ENCODE measurements at places on chromosomes 12 and 14.

DNA sequence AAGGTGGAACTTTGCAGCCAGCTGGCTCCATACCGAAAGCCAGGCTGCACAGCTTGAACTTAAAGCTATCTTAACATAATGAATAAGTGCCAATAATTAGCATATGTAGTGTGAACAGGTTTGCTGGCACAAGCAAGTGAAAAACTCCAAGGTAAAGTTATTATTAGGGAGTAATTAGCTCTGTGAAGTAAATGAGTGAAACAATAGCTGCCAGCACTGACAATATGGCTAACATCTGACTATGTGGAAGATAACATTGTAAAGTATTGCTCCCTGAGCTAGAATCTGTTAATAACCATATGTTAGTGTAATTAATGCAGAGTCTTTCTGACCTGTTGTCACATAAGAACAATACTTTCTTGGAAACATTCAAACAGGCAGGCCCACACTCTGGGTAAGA, 246.4 kb downstream of the SOX5 start:
- no peak for DNase-seq

- DNase-seq = no peak
These were observed 89.1 kb downstream of the STXBP6 start for GRCh38 chr14:24960816-24961215.

GRCh38 chr12:54352891-54353874, 11.1 kb downstream of the GPR84 start:
- no peak for DNase-seq

DNA sequence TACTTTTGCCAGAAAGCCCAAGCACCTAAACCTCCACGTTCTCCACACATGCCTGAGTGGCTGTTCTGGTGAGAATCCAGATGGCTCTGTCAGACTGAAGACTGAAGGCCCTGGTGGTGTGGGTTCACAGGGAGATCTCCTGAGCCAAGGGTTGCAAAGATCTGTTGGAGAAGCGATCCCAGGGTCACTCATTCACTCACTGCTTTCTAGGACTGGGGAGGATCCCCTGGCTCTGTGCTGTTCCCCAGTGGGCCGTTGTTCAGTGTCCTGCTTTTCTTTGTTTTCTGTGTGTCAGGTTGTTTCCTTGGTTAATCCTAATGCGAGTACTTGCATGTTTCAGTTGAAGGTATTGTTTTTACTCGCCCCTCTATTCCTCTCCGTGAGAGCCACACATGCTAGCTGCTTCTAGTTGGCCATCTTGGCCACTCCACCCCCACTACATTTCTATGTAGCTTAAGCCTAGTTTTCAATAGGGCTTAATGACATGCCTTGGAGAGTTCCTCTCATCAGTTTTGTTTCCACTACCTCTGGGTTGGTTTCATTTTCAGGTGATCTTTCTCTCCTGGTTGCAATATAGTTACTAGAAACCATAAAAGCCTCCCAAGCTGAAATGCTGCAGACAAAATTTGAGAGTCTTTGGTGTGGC, 144.5 kb upstream of the SLC38A2 start:
- no peak for DNase-seq

DNA sequence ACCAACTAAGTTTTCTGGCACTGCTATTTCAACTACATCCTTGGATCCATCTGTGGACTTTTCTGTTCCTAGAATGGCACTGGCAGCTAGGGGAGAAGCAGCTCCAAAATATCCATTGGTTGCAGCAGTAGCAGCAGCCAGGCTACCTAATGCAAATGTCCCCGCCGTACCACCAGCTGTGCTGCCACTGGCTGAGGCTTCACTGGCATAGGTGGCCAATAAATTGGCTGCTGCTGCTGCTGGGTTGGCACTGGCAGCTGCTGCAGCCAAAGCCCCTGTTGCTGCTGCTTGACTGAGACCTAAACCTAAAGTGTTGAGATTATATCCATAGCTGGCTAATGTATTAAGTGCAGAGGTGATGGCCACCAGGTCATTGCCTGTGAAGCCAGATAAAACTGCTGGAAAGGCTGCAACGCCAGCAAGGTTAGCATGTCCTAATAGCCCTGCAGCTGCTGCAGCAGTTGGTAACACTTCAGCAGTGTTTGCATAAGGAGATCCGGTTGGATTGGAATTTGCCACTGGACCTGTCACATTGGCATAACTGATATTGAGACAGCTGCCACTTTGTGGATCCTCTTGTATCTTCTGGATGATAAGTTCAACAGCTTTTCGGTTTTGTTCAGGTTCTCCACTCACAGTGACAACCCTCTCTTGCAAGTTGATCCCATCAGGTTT, 149.5 kb downstream of the NOVA1 start:
- no peak for DNase-seq

DNA sequence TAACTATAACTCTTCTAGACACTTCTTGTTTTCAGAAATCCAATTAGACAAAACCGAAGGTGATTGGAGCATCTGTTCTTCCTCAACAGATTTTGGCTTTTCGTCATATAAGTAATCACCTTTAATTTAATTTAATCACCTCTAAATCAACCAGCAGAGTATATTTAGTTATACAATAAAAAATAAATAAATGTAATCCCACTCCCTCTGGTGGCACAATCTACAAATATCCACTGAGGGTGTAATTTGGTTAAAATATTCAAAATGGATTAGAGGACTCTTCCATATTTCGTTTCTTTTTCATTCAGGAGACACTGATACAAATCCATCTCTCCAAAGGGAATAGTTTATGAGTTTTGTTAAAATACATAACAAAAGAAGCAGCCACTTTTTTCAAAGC, 18.3 kb upstream of the SLC35F4 start:
- peak; percentile 53 for DNase-seq

GRCh38 chr14:101478096-101478495, 83.2 kb upstream of the DIO3 start:
- DNase-seq = no peak

DNA sequence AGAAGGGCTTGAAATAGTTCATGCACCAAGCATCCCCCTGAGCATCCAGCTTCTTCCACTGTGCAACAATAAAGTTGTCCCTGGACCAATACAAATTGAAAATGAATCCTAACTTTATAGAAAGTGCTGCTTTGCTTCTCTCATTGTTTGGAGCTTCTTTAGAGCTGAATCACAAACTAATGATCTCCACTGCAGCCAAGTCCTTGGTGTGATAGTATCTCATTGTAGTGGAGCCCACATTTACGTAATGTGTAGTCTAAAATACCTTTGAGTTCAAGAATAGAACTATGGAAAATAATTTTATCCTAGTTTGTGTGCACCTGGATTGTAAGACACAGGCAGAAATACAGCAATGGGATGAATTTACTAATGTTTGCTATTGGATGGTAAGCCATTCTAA, 319.9 kb downstream of the EGLN3 start:
- DNase-seq = no peak
